ENCODE measurements at places on chromosomes 7 and 10.

DNA sequence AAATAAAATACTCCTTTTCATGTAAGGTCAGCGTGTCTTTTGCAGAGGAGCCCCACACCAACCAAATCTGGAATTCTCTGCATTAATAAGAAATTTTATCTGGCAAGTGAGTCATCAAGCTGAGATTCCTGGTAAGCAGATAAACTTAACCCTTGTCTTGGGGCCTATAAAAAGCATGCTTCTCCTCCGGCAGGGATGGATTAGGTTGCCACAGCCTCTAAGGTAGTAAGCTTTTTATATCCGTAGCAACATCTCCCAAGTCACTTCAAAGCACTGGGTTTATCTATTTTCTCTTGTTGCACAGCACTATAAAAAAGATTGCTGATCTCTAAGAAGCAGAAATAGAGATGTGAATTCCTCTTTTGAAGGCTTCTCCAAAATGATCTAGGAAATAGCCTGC lies 202.8 kb upstream of the NOBOX start:
- no peak for DNase-seq

- DNase-seq: no peak
Observed at GRCh38 chr10:34758447-34758996, 56.6 kb downstream of the PARD3 start.

GRCh38 chr7:149071182-149071635 lies 19.3 kb downstream of the ZNF786 start:
- DNase-seq: no peak

- DNase-seq: no peak
Observed at GRCh38 chr10:124605856-124606812, 138.0 kb downstream of the FAM53B start.

- DNase-seq: no peak
Observed at GRCh38 chr7:43869867-43870240, 537 bp upstream of the MRPS24 start.

DNA sequence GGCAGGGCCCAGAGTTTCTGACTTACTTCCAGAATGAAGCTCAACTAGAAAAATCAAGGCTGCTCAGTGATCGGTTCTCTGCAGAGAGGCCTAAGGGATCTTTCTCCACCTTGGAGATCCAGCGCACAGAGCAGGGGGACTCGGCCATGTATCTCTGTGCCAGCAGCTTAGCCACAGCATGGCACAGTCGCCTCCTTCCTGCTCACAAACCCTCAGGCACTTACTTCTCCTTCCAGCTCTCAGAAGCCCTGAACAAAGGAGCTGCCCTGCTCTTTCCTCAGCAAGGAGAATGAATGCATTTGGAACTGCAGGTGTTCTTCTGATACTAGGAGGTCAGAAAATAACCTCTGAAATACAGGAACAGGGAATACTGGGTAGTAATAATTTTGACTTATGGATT lies 219.7 kb upstream of the PRSS1 start:
- DNase-seq: no peak

DNA sequence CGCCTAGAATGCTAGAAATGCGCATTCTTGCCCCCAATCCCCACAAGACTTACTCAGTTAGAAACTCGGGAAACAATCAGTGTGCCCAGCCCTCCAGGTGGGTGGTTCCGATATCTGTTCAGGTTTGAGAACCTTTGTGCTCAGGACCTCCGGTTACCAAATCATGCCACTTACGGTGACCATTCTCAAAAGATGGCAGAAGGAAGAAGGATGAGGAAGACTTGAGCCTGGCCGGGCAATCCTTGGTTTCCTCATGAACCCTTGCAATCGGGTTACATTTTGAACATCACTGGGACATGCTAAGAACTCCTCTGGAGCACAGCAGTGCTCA lies 52.1 kb downstream of the RBM17 start:
- DNase-seq: no peak

DNA sequence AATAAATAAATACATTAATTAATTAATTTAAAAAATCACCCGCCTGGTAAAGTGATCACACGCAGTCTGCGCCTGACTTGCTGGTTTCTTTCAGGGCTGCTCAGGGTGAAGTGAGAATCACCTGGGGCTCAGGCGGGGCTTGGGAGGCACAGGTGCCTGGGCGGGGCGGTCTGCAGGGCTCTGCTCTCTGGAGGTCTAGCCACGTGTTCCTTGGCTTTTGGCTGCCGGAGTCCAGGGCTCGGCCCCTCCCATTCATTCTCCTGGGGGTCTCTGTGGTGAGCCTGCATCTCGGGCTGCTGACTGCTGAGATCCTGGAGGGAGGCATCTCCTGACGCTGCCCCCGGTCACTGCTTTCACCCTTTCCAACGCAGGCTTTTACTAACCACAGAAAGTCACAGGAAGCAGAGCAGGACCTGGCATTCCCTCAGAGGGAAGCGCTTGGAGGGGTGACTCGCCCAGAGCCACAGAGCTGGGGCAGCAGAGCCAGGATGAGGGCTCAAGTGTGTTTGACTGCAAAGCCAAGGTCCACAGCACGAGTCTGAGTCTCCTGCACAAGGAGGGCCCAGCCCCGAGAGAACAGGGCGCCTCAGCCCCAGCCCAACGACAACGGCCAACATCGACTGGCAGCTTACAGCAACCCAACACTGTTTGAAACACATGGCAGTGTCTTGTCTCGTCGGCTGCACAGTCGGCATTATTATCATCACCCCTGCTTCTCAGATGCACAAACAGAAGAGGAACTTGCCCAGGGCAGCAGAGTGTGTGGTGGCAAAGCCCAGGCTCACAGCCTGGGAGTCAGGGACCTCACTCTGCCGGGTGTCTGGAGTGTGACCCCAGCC lies 22.4 kb upstream of the MNX1 start:
- DNase-seq: no peak

GRCh38 chr10:44125879-44126278 lies 259.0 kb downstream of the CXCL12 start:
- no peak for DNase-seq

- no peak for DNase-seq
Observed at GRCh38 chr10:12710594-12711349, 290.7 kb downstream of the CCDC3 start.

Measured in left renal pelvis (tissue), 4 donors.